ENCODE measurements at places on chromosomes 7 and 10.

DNA sequence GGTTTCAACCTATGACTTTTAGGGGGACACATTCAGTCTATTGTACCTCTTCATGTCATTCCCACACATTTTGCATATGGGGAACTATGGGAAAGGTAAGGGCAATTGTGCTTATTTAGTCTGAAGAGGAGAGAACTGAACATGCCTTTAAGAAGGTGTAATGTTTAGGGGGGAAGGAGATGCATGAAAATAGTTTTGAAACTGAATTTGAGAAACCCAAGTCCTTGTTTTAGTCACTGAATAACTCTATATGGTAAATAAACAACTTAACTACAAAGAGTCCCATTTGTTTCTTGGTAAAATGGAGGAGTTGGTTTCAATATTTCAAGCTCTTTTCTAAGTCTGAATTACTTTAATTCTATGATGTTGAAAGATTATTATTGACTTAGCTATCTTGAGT lies 166.1 kb downstream of the DNAJB9 start:
- no peak for DNase-seq

DNA sequence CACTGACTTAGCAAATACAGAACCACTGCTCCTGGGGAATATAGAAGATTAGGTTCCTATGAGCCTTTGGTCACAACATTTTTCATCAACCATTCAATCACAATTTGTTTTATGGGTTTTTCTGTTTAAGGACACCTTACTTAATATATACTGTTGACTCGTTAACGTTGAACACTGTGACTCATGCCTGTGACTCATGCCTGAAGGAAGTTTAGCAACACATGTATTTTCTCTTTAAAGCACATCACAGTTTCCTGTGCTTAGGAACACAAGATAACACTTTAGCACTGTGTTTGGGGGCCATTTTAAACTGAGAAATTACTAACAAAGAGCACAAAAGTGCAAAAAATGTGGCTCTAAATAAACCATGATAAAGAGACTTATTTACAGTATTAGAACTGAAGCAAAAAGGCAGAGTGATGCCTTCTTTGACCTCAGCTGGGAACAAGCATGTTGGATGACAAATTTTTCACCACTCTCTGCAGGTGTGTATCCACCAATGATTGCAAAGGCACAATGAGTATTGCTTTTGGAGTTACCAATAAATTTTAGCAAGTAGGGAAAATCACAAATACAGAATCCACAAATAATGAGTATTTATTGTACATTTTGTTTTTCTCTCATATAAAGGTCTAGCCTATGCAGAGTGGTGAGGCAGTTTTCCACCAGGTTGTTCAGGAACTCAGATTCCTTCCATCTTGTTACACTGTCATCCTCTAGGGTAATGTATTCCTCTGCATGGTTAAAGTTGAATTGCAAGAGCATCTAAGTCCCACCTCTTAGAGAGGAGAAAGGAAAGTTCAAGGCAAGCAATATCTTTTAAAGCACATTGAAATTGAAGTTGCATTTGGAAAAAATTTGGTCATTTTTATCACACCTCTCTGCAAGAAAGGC lies 7.3 kb downstream of the FGFBP3 start:
- peak; percentile 85 for DNase-seq

GRCh38 chr10:126598009-126598408 lies 72.5 kb downstream of the C10orf90 start:
- DNase-seq: peak; percentile 18

GRCh38 chr7:5424749-5425506 lies 1.3 kb upstream of the TNRC18 start:
- DNase-seq: peak; percentile 48

- no peak for DNase-seq
These were observed 138.5 kb upstream of the RET start for GRCh38 chr10:42938351-42938750.

DNA sequence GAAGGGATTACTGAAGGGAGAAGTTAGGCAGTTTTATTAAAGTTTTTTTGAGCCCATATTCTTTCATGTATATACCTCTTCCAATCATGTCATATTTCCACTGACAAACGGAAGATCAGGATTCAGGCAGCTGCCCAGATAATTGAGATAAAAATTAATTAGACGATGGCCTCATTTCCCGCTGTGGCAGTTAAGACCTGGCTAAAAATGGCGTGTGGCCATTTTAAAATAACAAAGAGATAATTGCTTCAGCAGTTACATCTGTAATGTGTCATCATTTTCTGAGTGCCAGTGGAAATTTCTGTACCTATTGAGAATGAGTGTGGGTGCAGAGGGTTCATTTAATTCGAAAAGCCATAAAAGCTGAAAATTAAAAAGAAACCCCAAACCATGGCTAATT lies 215.1 kb downstream of the STK31 start:
- DNase-seq: no peak

DNA sequence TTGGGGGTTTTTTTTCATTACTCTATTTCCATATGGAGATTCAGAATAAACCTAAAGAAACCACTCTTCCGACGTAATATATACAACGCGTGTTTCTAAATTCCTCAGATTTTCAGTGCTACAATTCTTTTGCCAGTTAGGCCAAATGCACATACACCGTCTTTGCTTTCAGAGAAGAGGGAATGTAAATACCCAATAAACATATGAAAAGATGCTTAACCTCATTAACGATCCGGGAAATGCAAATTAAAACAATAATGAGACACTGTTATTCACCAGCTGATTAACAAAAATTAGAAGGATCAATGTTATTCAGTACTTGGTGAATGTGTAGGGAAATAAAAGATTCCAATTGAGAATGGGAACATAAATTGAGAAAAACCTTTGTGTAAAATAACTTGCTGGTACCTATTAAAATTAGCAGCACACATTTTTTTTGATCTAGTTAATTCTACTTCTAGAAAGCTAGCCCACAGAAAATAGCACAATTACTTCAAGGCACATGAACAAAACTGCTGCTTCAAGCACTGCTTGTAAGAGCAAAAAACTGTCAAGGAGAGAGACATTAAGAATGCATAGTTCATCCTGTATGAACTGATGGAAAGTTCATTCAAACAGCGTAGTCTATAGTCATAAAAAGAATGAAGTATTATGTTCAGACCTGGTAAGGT lies 56.7 kb downstream of the FGFR2 start:
- DNase-seq: no peak

GRCh38 chr10:52906046-52906445 lies 133.5 kb upstream of the MBL2 start:
- DNase-seq: no peak

DNA sequence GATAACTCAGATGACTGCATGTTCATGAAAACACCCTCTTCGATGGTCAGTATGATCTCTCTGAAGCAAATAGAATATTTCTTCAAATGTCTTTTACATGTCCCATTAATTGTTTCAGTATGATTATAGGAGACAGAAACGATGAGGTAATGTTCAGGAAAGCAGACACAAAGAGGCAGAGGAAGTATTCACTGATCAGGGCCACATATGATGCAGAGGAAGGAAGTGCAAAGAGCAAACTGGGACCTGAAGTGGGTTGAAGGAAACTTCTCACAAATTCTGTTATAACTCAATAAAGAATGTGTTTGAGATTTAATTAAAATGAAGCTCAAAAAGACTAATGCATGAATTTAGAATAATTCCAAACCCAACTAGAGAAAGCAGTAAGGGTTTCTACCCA lies 70.5 kb downstream of the TES start:
- no peak for DNase-seq

- no peak for DNase-seq
These were observed 88.0 kb downstream of the FOXP2 start for GRCh38 chr7:114502454-114503254.

DNA sequence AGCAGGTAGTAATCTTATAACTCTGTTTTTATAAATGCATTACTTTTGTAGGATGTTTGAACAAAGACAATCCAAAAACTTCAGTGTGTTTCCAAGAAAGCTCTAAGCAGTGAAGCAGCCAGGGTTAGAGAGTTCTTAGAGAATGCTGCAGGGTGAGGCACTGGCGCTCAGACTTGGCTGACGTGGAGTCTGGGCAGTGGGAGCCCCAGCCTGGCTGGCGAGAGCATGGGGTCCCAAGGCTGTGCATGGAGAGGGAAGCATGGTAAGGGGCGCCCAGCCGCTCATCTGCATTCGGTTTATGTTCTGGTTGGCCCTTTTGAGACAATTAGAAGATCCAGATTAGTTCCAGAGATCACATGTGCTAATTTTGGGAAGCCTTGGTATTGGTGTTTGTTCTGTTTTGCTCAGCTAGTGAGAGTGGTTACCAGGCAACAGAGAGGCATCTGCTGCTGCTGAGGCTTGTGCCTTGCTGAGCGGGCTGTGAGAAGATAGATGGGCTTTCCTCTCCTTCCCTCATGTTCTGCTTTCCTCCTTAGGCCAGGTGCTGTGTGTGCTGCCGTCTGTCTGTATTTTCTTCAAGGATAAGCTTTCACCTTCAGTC lies 10.3 kb downstream of the SUN1 start:
- DNase-seq: no peak

DNA sequence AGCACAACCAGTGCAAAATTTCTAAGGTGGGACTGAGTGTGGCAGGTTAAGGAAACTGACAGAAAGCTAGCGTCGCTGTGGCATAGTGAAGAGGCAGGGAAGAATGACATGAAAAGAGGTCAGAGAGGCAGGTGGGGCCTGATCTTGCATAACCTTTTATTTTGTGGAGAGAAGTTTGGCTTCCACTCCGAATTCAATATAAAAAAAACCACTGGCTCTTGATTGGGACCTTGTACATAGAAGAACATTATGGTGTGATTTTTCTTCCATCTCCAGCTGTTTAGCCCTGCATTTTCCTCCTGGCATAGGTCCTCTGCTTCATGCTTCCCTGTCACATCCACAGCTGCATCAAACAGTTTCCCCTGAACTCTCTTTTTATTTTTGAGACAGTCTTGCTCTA lies 170.5 kb upstream of the MEOX2 start:
- no peak for DNase-seq

DNA sequence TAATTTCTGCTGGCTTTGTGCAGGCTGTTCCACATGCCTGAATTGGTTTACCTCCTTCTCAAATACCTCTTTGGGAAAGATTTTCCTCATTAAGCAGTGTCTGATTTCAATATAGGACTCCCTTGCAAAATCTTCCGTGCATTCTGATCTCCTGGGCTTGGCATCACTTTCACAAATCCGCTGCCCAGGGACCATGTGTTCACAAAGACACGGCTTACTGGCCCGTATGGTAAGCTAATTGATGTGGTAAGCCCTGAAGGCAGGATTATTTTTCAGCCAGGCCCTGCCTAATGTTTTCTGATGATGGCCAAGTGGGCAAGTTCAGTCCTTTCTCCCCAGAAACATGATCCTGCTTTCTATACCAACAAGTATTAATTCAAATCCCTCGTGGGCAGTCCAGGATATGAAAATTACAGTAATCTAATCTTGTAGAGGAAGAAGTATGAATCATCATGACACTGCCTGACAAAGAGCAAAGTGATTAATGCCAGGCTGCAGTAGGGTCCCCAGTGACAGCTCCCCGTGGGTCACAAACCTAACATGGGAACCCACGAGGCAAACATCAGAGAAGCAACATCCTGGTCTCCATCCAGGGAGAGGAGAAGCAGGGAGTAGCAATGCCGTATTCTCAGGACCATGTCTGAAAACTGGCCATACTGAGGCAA lies 11.6 kb upstream of the SVIL start:
- peak; percentile 15 for DNase-seq

DNA sequence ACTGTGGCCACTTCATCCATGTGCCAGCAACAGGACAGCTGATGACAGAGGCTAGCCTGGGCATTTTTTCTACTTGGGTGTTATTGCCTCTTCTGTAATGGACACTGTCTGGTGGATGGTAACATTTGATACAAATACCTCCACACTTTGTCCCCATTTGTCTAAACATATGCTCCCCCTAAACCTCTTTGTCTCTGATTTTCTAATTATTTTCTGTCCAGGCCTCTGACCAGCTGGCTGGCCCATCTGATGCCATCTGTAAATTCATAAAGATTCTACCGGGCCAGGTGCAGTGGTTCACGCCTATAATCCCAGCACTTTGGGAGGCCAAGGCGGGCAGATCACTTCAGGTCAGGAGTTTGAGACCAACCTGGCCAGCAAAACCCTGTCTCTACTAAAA lies 84.7 kb upstream of the IFRD1 start:
- DNase-seq: no peak

GRCh38 chr7:51481421-51481820 lies 164.8 kb upstream of the COBL start:
- no peak for DNase-seq

DNA sequence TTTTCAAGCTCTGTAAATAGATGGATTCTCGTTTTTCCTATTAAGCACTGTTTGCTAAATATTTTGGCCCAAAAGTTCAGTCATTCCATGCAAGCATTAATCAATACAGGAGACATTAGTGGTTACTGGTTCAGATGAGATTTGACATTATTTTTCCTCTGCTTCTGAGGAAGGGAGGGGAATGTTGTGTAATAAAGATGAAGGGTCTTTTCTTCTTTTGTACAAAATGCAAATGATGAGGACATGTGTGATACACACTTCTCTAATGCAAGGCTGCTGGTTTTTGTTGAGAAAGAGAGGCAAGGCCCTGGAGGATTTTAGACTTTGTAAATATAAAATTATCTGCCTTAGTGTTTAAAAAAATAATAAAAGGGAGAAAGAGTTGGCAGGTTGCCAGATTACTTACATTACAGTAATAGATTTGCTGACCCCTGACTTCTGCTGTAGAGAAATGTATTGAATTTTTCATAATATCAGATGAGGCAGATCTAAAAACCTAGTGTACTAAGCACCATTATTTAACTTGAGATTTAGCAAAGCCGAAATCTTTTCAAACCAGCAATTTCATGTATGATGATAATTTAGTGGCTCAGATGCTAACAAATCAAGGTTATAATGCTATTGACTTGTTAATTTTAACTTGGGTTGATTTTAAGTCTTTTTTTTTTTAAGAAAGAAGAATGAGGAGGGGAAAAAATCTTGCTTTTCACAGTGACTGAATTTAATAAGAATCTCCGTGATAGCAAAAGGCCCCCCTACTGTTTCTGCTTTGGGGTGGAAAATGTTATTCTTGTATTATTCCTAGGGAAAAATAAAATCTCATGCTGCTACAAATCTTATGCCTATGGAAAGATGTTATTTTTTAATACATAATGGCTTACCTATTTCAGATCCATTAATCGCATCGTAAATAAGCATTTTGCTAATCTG lies 180.1 kb downstream of the ARID5B start:
- DNase-seq: no peak

DNA sequence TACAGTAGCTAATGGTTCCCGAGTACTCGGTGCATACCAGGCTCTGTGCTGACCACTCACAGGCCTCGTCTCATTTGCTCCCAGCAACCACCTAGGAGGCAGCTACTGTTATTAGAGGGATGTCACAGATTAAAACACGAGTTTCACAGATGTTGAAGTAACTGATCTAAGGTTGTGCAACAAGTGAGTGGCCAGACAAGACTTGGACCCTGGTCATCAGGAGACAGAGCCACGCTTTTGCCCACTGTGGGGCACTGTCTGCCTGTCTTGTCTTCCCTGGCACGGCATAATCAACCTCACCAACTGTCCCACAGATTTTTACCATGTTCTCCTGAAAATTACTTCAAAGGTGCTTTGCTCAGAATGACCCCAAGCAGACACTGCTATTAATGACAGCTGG lies 111.6 kb upstream of the HABP2 start:
- no peak for DNase-seq

- DNase-seq: no peak
These were observed 36.6 kb upstream of the ZMIZ2 start for GRCh38 chr7:44712012-44712411.

GRCh38 chr10:126867567-126868365 lies 37.5 kb upstream of the DOCK1 start:
- DNase-seq: no peak

- DNase-seq: no peak
These were observed 76.7 kb downstream of the ANK3 start for GRCh38 chr10:60312818-60313588.

GRCh38 chr7:76267107-76267893 lies 35.2 kb upstream of the HSPB1 start:
- no peak for DNase-seq

Data from hematopoietic multipotent progenitor cell (in vitro differentiated cells).